ENCODE measurements at places on chromosomes 1 and 21.

- DNase-seq: no peak
Observed at GRCh38 chr1:12384836-12385456, 155.1 kb downstream of the VPS13D start.

DNA sequence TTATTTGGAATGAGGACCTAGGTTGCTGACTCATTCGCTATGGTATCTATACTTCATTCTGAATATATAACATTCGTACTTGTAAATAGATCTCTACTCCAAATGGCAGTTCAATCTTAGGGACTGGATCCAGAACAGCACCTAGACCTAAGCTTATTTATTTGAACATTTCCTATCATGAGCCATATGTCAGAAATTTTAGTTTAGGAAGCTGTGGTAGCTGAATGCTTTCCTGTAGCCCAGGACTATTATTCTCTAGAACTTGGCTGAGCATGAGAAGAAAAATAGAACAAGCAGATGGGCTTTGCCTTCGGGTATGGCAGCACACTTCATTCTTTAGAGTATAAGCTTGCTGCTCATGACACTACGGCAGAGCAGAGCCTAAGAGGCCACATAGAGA lies 1114.4 kb upstream of the B3GALT2 start:
- no peak for DNase-seq

DNA sequence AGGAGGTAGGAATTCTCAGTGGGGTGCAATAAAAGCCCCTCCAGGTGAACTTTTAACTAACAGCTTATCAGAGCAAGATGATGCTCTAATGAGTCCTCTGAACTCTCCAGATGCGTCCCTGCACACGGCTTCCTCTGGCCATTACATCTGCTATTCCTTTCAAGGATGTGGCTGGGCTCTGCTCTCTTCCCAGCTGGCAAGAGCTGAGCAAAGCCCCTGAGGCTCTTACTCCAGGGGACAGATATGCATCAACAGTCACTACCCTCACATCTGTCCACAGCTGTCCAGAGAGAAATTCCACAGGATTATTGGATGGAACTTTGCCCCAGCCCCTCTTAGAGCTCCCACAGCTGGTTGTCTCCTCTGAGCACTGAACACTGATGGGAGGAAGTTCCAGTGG lies 267.8 kb downstream of the C1orf94 start:
- DNase-seq: no peak

- DNase-seq: no peak
Observed at GRCh38 chr21:33402001-33402979, 923 bp upstream of the IFNGR2 start.

DNA sequence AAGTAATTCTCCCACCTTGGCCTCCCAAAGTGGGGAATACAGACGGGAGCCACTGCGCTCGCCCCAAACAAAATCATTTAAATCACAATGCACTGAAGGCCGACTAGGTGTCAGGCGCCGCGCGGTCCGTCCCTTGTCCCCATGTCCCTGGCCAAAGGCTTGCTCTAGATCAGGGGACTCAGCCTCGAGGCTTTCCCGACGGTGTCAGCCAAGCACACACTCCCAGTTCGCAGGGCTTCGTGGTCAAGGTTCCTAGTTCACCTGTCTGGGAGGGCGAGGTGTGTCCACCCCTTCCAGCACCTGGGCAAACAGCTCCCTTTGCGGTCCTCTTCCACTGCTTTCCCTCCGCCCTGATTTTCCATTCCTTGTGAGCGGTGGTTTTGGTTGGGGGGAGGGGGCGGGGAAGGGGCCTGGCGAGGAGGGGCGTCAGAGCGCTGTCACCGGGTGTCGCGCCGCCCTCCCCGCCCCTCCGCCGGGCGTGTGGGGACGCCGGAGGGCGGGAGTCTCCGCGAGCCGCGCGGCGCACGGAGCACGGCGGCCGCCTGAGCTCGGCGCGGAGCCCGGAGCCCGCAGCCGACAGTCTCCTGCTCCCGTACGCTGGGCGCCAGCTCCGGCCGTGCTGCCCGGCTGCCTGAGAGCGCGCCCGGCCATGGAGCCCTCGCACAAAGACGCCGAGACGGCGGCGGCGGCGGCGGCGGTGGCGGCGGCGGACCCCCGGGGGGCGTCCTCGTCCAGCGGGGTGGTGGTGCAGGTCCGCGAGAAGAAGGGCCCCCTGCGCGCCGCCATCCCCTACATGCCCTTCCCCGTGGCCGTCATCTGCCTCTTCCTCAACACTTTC lies at the start of gene STUM:
TSS of gene STUM (plus strand) at position 509 of the 838 bp plus-strand sequence. CDS start at position 650, 141 bp downstream.
- DNase-seq: no peak

DNA sequence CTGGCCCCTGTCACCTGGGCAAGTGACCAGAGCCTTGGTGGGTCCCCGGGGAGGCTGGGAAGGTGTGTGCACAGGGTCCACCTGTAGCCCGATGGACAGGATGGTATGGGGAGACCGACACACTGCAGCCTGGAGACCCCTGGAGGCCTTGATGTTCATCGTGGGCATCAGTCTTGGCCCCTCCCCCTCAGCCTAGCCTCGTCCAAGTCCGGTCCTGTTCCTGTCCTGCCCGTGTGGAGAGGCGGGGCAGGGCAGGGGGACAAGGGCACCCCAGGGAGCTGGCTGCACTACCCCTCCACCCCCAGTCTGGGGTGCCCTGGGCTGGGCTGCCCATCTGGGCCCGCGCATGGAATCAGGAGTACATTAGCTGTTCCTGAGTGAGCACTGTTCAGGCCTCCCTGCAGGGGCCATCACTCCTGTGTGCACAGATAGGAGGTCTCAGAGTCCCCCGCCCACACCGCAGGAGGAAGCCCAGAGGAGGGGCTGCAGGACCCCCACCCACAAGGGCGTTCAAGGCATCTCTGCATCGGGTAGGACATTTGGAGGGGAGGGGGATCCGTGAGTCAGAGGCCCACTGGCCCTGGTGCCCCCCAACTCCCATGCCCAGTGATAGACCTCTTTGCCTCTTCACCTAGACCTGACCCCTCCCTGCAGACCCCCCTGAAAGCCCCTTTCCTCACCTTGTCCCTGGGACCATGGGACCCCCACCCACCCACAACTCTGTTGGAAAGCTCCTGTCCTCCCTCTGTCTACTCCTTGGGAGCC lies 63.2 kb downstream of the WNT9A start:
- no peak for DNase-seq

DNA sequence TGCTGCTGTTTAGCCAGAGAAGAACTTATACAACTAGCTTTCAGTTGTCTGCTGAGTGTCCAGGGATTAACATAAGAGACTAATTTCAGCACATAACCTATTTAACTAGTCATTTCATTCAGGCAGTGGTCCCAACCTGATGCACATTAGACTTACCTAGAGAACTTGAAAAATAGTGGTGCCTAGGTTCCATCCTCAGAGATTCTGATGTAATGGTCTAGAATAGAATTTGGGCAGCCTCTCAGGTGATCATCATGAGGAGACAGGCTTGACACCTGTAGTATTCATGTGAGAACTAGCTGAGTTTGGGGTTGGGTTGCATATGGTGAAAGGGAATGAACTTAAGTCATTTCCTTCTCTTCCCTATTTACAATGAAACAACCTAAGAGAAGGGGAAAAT lies 24.8 kb downstream of the CNST start:
- DNase-seq: no peak

DNA sequence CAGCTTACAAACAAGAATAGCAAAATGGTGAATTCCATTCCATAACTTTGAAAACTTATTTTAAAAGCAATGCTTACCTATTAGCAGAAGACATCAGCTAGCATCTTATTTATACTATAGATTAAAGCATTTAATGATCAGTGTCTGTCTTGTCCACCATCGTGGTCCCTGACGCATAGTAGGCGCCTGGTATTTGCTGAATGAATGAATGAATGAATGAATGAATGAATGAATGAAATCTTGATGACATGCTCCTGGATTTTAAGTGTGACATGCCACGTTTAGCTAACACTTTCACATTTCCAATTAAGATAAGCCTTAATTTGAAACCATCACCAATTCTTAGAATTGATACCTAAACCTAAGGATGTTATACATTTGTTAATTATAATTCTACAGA lies 39.9 kb downstream of the COP1 start:
- no peak for DNase-seq

- no peak for DNase-seq
Observed at GRCh38 chr1:215375381-215375780, 191.7 kb upstream of the KCTD3 start.

Data from NCI-H2029 treated with DMSO at 0.1 percent for 48 hours (cell line).